ENCODE measurements at places on chromosomes 2 and 18. TPM values are rescaled to one million over a fixed set of nuclear protein-coding genes. Genes with fewer than 3 reads are reported as not detected.

DNA sequence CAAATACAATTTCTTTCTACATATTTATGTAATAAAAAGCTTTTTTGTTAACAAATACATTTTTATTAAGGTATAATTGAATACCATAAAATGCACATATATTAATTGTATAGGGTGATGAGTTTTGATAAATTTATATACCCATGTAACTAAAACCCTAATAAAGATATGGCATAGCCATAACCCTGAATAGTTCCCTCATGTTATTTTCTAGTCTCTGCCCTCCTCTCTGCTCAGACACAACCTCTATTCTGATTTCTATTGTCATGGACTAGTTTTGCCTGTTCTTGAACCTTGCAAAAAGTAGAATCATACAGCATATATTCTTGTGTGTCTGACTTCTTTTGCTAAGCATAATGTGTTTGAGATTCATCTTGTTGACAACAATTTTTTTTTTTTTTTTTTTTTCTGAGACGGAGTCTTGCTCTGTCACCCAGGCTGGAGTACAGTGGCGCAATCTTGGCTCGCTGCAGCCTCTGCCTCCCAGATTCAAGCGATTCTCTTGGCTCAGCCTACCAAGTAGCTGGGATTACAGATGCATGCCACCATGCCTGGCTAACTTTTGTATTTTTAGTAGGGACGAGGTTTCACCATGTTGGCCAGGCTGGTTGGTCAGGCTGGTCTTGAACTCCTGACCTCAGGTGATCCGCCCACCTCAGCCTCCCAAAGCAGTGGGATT is 38.6 kb upstream of the ZNF512 start:
- DNase-seq = no peak

The SLC14A1 gene
- total RNA-seq = 2.3 TPM

DNA sequence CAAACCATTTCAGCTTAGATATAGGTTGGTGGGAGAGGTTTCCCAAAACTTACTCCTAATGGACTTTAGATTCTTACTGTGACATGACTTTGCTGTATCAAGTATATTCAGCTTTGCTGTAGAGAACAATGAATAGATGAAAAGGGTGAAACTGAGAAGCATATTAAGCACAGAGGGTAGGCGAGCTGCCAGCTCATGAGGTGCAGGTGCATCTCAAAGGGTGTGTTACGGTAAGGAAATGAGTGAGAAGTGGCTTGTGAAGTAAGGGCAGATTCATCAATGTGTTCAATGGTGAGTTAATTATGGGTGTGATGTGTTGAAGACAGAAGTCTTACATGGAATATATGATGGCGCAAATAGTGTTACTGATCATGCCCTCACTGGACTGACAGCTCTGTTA is 49.3 kb downstream of the CD8B2 start:
- DNase-seq = no peak

The C2orf80 gene
- not detected for total RNA-seq

The CYTIP gene
- total RNA-seq = 11.5 TPM

DNA sequence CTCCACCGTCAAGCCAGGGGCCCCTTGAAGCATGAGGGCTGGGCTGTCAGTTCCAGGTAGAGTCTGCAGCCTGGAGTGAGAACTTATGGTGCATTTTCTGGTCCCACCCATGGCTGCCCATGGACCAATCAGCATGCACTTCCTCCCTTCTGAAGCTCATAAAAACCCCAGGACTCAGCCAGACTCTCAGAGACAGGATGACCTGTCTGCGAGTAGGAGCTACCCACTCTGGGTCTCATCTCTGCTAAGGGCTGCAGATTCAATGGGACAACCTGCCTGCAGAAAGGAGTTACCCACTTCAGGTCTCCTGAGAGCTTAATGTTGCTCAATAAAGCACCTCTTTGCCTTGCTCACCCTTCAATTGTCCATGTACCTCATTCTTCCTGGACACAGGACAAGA is 9.4 kb upstream of the DUSP19 start:
- DNase-seq = no peak

GRCh38 chr2:184507254-184507653 is 91.1 kb upstream of the ZNF804A start:
- DNase-seq = no peak

Data from breast epithelium (tissue), 4 donors.